Glomerular endothelial cell (primary cell): ENCODE measurements at places on chromosomes 3 and 15.

DNA sequence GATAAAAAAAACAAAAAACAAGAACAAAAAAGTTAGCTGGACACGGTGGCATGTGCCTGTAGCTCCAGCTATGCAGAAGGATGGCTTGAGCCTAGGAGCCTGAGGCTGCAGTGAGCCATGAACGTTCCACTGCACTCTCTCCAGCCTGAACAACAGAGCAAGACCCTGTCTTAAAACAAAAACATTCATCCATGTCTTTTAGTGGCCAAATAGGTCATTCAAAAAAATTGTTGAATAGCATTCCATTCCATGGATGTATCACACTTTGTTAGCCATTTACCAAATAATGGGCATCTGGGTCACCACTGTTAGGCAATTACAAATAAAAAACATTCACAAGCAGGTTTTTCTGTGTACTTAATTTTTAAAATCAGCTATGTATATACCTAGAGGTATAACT, 139.7 kb downstream of the STAG1 start:
- no peak for DNase-seq

DNA sequence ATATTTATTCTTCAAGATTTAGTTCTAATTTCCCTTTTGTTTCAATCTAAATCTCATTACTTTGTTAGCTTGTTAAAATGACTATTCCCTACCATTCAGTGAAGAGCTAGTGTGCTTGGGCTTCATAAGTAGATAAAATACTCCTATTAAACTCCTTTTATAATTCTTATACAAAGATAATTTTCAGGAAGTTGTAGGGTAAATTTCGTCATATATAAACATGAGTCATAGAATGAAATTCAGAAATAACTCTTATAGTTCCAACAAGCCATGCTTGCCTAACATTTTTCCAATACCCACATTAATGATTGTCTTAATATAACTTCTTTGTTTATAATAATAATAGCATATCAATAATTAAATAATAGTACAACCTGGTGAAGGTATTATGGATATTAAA, 407.3 kb downstream of the NAALADL2 start:
- DNase-seq, result no peak

DNA sequence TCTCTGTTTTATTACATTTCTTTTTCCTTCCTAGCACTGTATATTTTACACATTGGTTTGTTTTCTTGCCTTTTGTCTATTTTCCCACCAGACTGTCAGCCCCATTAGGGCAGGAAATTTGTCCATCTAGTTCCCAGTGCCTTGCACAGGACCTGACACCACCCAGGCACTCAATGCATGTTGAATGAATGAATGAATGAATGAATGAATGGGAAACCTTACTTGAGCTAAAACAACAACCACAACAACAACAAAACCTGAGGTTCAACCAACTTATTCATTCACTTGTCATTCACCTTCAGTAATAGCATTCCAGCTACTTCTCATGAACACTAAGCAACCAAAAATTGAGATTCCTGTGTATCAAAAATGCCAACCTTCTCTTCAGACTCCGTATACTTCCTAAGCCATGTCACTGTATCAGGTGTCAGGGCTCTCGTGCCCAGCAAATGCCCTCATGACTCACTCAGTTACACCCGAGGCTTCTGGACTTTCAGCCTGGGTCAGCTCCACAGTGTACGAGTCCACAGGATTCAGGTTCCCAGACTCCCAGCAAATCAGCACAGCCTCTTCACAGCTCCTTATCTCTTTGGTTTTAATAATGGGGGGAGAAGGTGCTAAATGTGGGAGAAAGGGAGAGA, 37.3 kb downstream of the FSD2 start:
- DNase-seq, result no peak

GRCh38 chr3:122646146-122646988, 34.3 kb upstream of the PARP14 start:
- DNase-seq, result no peak

GRCh38 chr3:123286308-123287023, 84.7 kb downstream of the SEC22A start:
- DNase-seq, result peak; percentile 27

DNA sequence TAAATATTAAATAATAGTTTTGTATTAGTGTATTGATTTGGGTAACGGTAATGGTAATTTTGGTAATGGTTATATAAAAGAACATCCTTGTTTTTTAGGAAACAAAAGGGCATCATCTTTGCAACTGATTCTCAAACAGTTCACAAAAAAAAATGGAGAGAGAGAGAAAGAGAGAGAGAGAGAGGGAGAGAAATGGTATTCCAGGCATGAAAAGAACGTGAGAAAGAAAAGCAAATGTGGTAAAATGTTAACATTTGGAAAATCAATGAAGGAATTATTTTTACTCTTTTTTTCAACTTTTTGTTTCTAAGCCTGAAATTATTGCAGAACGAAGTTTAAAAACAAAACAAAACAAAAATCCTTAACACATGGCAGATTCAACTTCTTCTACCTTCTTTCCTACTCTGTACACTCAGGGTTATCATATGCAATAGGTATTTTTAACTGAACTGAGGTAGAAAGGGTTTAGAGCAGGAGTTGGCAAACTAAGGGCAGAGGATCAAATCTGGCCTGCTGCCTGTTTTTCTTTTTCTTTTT, 2.2 kb upstream of the GLB1 start:
- no peak for DNase-seq

GRCh38 chr3:28328188-28329151, 20.1 kb upstream of the ZCWPW2 start:
- DNase-seq, result no peak

DNA sequence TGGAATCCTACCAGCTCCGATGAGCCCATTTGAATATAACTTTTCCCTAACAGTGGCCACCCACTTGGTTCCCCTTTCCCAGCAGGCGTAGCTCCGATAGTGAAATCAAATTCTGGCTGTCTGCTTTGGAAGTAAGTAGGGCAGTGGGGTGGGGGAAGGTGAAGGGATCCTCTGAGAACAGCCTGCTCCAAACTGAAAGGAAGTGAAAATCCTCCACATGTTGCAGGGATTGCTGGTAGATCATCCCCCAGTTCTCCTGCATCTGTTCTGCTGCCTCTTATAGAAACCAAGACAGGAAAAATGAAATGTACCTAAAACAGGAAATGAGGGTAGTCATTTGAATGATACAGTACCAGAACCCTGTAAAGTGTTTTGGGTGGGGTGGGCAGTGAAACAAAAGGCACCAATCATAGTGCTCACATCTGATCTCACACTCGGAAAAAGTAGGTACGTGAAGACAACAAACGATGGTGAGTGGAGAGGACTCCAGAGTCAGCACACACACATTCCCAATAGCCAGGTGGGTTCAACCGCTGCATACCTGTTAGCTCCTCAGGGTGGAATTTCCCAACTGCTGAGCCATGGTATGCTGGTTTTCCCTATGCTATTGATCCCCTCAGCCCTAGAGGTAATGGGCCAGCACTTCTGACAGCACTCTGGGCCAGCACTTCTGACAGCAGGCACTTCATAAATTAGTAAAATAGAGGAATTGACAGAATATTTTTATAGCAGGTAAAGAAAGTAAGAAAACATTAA, 304.9 kb upstream of the ADAMTS9 start:
- DNase-seq, result no peak

DNA sequence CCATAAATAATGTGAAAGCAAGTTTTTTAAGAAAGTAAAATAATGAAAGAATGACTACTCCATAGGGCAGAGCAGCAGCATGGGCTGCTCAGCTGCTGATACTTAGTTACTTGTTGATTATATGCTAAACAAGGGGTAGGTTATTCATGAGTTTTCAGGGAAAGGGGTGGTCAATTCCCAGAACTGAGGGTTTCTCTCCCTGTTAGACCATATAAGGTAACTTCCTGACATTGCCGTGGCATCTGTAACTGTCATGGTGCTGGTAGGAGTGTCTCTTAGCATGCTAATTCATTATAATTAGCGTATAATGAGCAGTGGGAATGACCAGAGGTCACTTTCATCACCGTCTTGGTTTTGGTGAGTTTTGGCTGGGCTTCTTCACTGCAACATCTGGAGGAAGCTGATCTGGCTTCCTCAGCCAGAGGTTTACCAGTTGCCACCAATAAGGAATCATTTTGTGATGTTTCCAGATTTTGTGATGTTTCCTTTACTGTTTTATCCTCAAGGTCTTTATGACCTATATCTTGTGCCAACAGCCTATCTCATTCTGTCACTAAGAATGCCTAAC, 121.8 kb upstream of the CHL1 start:
- DNase-seq, result no peak

GRCh38 chr15:35136321-35137189, 51.5 kb upstream of the NANOGP8 start:
- DNase-seq, result no peak

- no peak for DNase-seq
Measured at GRCh38 chr3:19574268-19574667, 359.7 kb downstream of the EFHB start.

GRCh38 chr15:85137489-85138168, 156.0 kb downstream of the PDE8A start:
- DNase-seq, result no peak

- peak; percentile 34 for DNase-seq
Measured at GRCh38 chr3:123258811-123259420, 57.2 kb downstream of the SEC22A start.

GRCh38 chr3:196501316-196502044, 2.1 kb downstream of the RNF168 start:
- no peak for DNase-seq

- DNase-seq, result no peak
Measured at GRCh38 chr15:64560998-64561397, 100.6 kb downstream of the ZNF609 start.

GRCh38 chr3:30299674-30300385, 306.6 kb upstream of the TGFBR2 start:
- DNase-seq, result no peak

- DNase-seq, result no peak
Measured at GRCh38 chr3:123111640-123112039, 44.8 kb downstream of the PDIA5 start.

DNA sequence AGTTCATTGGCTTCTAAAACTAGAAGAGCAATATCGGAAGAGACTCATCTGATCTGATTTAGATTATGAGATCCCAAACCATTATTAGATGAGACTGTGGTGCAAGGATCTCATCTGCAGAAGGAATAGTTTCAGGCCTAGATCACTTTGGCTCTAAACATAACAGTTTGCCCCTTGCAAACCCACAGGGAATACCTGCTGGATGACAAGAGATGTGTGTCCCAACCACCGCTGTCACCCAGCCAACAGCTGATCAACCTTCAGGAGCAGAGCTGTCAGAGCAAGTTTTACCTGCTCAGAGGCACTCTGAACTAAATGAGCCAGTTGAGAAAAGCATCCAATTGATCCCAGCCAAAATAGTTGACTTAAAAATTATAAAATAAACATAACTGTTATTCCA, 64.0 kb upstream of the ST3GAL6 start:
- DNase-seq, result no peak

DNA sequence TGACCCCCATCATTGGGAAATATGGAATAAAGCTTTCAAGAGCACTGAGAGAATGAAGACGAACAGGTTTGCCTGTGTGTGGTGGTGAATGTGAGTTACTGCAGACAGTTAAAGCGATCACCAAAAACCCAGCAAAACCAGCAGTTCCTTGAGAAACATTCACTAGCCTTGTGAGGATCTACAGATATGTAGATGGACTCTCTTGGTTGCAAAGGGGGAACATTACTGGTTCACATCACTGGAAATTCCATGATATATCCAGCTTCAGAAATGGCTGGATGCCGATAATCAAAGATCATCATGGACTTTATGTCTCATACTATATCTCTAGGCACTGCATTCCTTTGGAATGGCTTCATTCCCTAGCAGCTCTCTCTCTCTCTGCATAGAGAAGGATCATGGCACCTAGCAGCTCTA, 10.2 kb upstream of the HERC1 start:
- DNase-seq, result no peak

DNA sequence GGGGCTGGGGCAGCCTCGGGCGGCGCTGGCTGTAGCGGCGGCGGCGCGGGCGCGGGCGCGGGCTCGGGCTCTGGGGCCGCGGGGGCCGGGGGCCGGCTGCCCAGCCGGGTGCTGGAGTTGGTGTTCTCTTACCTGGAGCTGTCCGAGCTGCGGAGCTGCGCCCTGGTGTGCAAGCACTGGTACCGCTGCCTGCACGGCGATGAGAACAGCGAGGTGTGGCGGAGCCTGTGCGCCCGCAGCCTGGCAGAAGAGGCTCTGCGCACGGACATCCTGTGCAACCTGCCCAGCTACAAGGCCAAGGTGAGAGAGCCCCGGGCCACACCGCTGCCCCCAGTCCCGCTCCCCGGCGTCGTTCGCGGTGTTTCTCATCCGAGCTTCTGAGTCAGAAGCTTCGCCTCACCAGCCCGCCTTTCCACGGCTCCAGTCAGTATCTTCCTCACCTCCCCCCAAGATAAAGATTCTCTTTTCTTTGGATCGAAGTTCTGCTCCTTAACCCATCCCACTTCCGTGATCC, 600 bp downstream of the FBXO45 start:
- no peak for DNase-seq
